ENCODE measurements at places on chromosomes 11 and 22.
A peak's percentile ranks its signal among the peaks of the same experiment; 100 is the strongest.

DNA sequence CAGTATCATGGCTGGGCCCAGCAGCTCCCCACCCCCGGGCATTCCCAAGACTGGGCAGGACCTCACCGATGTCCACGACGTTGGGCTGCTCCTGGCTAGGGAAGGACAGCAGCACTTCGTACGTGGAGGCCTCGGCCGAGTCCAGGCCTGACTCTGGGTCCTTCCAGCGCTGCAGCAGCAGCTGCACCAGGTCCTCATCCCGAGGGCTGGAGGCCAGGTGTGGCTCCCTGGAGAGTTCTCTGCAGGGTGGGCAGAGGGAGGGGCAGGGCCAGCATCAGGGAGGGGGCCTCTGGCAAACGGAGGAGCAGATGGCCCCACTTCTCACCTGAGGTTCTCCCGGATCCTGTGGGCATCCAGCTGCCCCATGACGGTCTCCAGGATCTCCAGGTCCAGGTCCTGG, 341 bp downstream of the NAALADL1 start:
- DNase-seq, result no peak

DNA sequence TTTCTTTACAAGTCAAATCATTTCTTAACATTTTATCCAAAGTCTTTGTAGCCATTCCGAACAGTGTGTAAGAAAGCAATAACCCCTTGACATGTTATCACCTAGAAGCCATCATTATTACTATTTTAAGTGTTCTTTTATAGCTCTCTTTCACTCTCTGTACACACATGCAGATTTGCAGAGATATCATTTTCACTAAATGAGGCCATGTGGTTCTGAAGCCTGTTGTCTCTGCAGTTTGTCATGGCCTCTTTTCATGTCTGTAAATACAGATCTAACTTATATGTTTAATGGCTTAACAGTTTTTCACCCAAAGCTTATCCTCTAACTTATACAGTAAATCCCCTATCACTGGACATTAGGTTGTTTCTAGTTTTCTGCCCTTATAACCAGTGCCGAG, 166.8 kb downstream of the MYO18B start:
- no peak for DNase-seq

- no peak for DNase-seq
These were observed 1.6 kb downstream of the MCAM start for GRCh38 chr11:119315131-119316015.

DNA sequence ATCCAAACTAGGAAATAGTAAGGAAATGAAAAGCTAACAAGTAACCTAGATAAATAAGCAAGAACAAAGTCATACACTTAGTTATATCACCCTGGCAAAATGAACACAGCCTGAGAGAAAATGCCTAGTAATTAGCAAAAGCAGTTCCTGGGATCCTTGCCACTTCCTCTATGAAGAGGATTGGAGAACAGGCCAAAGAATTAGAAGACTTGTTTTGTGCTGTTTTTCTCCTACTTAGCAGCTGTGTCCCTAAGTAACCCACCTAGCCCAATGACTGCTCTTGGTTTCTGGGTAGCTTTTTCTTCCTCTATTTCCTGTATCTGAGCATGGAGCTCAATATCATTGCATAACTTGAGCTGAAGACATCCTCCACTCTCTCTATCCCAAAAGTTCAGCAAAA, 713.9 kb downstream of the ETS1 start:
- DNase-seq, result no peak

DNA sequence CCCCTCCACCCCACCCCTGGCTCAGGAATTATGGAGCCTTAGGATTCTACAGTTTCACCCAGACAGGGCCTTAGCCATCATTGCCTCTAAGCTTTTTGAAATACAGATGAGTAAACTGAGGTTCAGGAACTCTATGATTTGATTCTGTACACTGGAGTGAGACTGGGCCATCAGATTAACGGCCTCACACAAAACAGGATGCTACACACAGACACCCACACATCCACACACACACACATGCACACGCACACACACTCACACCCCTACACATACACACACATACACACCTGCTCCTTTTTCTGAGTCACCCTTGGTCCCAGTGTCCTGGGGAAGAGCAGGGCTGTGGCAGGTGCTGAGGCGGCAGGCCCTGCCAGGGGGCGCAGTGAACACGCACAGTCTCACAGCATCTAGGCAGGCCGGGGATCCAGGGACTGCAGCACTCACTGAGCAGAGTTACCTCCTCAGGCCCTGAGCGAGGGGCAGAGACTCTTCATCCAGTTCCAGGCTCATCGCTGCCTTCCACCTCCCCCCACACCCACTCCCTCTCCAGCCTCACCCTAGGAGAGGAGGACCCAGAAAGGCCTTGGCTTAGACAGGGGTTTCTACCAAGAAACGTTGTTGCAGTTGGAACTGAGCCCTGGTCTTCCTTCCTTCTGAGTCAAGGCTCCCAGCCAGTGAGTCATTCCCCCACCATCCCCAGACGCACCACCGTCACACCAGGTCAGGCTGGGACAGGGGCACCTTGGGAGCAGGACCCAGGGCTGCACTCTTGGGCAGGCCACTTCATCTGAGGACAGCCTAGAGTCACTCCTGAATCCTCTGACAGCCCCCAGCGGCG, 89.8 kb upstream of the PARVA start:
- DNase-seq, result no peak

GRCh38 chr11:122808478-122808869, 29.8 kb upstream of the CRTAM start:
- DNase-seq, result no peak

GRCh38 chr11:16160146-16160545, 196.2 kb downstream of the SOX6 start:
- DNase-seq, result no peak

DNA sequence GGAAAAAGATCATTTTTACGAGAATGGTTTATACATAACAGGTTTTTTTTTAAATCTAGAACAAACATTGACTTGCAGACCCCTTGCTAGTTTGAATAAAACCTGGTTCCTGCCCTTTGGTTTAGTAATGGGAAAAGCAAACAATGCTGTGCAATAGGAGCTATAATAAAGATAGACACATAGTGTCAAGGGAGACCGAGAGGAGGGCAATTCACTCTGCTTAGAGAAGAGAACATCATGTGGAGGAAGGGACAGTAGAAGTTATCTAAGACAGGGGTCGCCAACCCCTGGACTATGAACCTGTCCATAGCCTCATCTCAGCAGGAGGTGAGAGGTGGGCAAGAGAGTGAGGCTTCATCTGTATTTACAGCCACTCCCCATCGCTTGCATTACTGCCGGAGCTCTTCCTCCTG, 7.0 kb upstream of the RDX start:
- DNase-seq, result no peak

- no peak for DNase-seq
These were observed 808 bp upstream of the IFITM2 start for GRCh38 chr11:306645-307371.

- no peak for DNase-seq
These were observed 112.0 kb upstream of the ARHGAP42 start for GRCh38 chr11:100574894-100575769.

- DNase-seq, result no peak
These were observed 271.7 kb downstream of the CTTN start for GRCh38 chr11:70669871-70670675.

- DNase-seq, result no peak
These were observed 114.7 kb downstream of the RBFOX2 start for GRCh38 chr22:35913925-35914324.

DNA sequence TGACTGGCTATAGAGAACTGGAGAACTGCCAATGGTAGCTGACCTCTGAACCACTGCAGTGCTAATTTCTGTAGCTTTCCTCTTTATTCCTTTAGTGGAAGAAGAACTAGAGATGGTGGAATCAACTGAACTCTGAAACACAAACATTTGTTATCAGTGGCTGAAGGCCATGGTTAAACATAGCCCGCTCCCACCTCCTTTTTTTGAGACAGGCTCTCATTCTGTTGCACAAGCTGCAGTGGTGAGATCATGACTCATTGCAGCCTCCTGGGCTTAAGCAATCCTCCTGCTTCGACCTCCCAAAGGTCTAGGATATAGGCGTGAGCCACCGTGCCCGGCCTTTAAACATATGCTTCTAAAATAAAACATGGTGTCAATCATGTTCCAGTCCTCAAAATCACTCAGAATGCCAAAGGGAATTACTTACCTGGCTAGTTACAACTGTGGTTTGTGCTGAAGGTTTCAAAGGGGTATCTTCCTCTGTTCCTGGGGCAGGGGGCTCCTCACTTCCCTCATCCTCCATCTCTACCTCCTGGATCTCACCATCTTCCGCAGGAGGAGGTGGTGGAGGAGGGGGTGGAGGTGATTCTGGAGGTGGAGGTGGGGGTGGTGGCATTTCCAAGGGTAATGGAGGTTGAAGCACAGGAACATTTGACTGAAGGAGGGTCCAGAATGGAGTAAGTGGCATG, 9.0 kb upstream of the AGBL2 start:
- DNase-seq, result no peak

GRCh38 chr11:1830004-1830321, 4.8 kb upstream of the SYT8 start:
- DNase-seq, result peak; percentile 29

GRCh38 chr22:50724616-50725015, 13.4 kb upstream of the ACR start:
- DNase-seq, result no peak

DNA sequence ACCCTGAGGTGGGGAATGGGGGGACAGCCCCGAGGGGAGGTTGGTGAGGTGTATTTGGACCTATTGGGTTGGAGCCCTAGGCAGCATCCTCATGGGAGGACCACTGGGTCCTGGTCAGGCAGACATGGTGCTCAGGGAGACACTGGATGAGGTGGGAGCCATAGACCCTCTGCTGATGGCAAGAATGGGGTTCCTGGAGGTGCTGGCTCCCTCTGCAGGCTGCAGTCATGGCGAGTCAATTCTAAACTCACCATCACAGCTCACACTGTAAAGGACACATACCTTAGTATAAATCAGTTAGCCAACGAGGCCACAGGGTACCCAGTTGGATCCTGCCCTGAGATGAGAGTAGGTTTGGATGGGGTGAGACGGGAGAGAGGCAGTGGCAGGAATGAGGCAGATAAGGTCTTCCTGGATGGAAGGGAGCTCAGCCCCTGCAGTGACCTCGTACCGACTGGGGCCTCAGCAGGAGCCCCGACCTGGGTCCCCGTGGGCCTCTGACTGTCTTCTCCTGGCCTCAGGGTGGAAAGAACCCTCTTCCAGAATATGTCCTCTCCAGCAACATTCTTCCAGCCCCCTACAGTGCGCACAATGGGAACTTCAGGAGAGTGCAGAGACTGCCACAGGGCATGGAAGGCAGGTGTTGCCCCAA, 1.7 kb upstream of the GAB4 start:
- no peak for DNase-seq

DNA sequence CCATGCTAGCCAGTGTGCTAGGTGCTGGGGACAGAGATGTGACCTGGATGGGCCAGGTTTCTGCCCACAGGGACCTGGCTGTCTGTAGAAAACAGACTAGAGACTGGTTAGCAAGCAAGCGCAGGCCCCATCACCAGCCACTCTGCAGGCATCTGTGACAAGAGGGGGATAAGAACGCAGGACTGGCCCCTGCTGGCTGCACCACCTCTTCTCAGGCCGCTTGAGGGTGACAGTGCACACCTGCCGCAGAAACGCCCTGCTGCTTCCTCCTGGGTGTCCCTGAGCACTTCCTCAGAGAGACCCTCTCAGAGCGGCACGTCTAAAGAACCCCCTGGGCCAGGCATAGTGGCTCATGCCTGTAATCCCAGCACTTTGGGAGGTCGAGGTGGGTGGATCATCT, 5.9 kb upstream of the PICK1 start:
- DNase-seq, result no peak

DNA sequence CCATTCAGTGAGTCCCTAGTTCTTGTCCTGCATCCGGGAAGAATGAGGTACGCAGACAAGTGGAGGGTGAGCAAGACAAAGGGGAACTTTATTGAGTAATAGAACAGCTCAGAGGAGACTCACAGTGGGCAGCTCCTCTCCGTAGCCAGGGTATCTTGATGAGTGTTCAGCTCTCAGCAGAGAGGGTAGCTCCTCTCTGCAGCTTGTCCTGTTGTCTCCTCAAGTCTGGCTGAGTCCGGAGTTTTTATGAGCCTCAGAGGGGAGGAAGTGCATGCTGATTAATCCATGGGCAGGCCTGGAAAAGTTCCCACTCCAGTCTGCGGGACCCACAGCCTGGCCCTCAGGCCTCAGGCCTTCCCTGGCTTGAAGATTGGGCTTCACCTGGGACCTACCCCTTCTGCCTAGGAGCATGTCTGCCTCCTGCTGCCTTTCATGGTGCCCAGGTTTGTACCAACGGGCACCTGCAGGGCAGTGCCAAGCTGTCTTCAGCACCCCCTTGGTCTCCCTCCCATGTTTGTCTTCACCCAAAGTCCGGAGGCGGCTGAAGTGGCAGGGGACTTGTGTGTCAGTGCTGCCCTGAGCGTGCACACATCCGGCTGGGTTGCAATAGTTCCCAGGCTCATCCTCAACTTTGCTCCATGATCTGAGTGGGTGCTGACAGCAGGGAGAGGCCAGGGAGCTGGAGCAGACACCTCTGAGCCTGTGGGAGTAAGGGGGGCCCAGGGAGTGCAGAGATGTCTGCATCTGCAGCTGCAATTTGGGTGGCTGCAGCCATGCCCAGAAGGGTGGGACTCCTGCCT, 134.2 kb downstream of the LDLRAD3 start:
- DNase-seq, result no peak

DNA sequence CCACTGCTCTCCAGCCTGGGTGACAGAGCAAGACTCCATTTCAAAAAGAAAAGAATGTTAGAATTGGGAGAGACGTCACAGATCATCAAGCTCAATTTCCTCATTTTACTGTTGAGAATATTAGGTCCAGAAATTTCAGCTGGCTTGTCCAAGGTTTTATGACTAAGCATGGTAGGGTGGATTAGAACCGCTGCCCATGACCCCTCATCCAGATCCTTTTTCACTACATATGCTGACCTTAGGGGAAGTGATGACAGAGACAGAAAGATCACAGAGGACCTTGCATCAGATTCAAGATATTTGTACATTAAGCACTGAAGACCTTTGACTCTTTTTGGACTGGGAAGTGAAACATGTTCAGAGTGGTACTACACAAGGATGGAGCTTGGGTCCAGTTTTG, 134.5 kb downstream of the ADAMTS15 start:
- no peak for DNase-seq

DNA sequence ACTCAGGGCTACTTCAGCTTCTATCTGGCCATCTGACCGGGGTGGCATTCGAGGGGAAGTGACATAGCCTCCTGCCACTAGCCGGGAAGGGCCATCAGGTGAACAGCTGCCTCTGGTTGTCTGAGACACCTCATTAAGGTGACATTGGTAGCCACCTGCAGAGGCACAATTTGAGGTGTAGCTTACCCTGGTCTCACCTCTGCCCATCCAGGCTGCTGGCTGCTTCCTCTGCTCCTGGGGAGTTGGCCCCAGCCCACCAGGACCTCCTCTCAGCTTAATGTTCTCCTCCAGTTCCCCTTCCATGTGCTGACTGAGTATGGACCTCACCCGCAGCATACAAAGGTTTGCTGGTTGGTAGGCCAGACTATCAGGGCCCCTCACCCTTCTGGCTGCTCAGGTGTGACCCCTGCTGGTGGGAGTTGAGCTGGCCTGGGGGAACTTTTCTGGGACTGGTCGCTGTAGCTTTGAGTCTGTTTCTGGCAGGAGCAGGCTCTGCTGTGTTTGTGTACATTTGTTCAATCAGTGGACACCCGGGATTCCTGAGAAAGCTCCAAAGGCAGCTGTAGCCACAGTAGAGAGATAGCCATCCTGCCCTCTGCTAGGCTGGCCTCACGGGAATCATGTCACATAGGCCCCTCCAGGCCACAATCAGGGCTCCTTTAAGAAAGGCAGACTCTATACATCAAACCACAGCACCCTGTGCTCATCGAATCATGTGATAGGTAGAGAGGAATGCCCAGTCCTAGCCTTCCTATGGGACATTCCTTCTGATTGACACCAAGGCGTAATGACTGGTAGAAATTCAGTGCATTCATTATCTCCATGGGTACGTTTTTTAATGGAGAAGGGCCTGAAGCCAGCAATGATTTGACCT, 295.1 kb upstream of the PLET1 start:
- DNase-seq, result peak; percentile 66

Measured in activated CD4-positive, CD25-positive, alpha-beta regulatory T cell treated with anti-CD3 and anti-CD28 coated beads, Interleukin-2, amount 50 U/mL, for 72 hours (primary cell).